ENCODE measurements at places on chromosomes 7 and 10. TPM values are rescaled to one million over a fixed set of nuclear protein-coding genes. Genes with fewer than 3 reads are reported as not detected.

PBLD gene
- total RNA-seq = 41.2 TPM

MEOX2 gene
- total RNA-seq = 8.0 TPM

COPS6 gene
- 15.8 TPM for total RNA-seq

MMP21 gene
- not detected for total RNA-seq

KAZALD1 gene
- total RNA-seq = 1.8 TPM

ADK gene
- total RNA-seq = 12.9 TPM

PLEKHA1 gene
- total RNA-seq = 26.5 TPM

SCART1 gene
- total RNA-seq = 11.2 TPM

ABCA13 gene
- total RNA-seq = under 0.01 TPM

CYP26C1 gene
- total RNA-seq = 0.52 TPM

INMT gene
- total RNA-seq = 48.1 TPM

TMEM273 gene
- total RNA-seq = 4.3 TPM

ANKRD61 gene
- not detected for total RNA-seq

ARHGAP22 gene
- total RNA-seq = 1.6 TPM

HECW1 gene
- total RNA-seq = not detected

FANK1 gene
- total RNA-seq = 7.3 TPM

GTPBP10 gene
- 20.8 TPM for total RNA-seq

MBL2 gene
- total RNA-seq = not detected

ERVW-1 gene
- total RNA-seq = not detected

LBX1 gene
- total RNA-seq = not detected

H2AZ2 gene
- 46.5 TPM for total RNA-seq

GARS1 gene
- 43.1 TPM for total RNA-seq

HOXA10 gene
- not detected for total RNA-seq

PROSER2 gene
- 29.3 TPM for total RNA-seq

EXOSC1 gene
- total RNA-seq = 20.8 TPM

STEAP1 gene
- 3.0 TPM for total RNA-seq

PTEN gene
- 105 TPM for total RNA-seq

CASD1 gene
- 10.5 TPM for total RNA-seq

CCL24 gene
- not detected for total RNA-seq

PRKG1 gene
- 14.2 TPM for total RNA-seq

C7orf33 gene
- total RNA-seq = not detected

CTAGE15 gene
- total RNA-seq = 2.0 TPM

NUTM2A gene
- 1.3 TPM for total RNA-seq

CYP26A1 gene
- total RNA-seq = 5.6 TPM

MMRN2 gene
- 16.8 TPM for total RNA-seq

SORCS3 gene
- not detected for total RNA-seq

AKR1C2 gene
- total RNA-seq = 5.6 TPM

Measured in body of pancreas (tissue), 4 donors.